ENCODE measurements at places on chromosomes 7 and 10.

DNA sequence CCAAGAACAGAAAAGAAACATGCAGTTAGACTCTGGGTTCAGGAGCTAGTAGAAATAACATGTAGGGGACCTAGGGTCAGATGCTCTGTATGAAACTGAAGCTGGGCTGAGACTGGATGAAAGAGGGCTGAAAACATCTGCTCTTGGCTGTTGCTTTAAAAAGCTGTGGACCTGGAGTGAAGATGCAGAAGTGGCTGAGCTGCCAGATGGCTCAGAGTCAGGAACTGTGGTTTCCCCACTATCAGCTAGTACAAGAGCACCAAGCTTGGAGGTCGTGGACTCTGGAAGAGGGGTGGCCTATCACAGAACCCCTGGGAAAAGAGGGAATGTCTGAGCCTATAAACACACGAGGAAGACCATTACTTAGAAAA, 5.9 kb downstream of the ADK start:
- no peak for DNase-seq

DNA sequence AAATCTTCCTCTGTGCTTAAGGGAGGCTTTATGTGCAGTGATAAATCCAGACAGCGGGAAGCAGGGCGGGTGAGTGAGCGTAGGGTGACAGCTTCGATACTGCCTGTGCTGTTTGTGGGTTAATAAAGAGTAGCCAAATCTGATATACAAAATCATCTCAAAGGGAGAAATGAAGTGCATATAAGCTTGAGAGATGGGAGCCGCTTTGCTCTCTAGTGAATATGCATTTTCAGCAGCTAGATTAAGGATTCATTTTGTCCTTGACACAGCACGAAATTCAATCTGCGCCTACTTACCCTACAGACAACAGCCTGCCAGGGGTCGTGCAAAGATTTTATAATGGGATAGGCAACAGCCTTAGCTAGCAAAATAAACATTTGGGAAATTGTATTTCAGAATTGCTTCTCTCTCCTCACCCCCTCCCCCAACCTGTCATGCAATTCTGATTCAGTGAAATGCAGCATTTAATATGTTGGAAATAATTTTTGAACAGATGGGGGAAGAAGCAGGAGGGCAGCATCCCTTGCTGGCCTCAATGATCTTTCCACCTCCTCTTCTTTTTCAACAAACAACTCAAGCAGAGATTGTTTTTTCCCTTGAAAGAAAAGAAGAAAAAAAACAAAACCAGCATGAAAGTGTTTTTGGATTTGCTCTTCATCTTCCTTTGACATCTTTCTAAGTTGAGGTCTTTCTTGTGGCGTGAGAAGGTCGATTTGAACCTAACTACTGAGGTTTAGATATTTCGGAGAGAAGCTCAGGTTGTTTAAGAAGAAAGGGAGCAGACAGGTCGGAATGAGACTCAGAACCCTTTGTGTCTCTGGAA, 117.9 kb downstream of the AOAH start:
- DNase-seq: no peak

- no peak for DNase-seq
These were observed 78.1 kb upstream of the RET start for GRCh38 chr10:42998481-42999384.

- DNase-seq: no peak
These were observed 447.3 kb upstream of the NRP1 start for GRCh38 chr10:33781606-33782395.

GRCh38 chr10:89043052-89043451, 52.5 kb downstream of the FAS start:
- no peak for DNase-seq

- no peak for DNase-seq
These were observed 35.2 kb downstream of the CYP17A1 start for GRCh38 chr10:102801978-102802377.

DNA sequence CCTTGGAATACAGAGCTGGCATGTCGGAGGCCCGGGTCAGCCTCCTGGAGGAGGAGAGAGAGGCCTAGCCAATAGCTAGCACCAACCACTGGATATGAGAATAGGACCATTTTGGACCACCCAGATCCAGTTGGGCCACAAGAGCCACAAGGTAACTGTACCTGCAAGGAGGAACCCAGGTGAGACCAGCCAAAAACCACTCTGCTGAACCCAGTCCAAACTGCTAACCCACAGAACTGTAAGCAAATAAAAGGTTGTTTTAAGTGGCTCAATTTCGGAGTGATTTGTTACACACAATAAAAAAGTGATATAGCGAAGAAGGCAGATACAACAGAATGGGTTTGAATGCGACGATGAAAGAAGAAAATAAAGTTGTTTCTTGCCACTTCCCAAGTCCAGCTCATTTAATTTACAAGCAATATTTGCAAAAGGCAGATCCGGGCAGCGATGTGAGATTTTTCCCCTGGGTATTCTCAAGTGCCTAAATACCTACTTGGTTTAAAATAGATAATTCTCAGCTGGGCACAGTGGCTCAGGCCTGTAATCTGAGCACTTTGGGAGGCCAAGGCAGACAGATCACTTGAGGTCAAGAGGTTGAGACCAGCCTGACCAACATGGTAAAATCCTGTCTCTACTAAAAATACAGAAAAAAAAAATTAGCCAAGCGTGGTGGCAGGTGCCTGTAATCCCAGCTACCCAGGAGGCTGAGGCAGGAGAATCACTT, 23.1 kb downstream of the ZNF467 start:
- DNase-seq: no peak

DNA sequence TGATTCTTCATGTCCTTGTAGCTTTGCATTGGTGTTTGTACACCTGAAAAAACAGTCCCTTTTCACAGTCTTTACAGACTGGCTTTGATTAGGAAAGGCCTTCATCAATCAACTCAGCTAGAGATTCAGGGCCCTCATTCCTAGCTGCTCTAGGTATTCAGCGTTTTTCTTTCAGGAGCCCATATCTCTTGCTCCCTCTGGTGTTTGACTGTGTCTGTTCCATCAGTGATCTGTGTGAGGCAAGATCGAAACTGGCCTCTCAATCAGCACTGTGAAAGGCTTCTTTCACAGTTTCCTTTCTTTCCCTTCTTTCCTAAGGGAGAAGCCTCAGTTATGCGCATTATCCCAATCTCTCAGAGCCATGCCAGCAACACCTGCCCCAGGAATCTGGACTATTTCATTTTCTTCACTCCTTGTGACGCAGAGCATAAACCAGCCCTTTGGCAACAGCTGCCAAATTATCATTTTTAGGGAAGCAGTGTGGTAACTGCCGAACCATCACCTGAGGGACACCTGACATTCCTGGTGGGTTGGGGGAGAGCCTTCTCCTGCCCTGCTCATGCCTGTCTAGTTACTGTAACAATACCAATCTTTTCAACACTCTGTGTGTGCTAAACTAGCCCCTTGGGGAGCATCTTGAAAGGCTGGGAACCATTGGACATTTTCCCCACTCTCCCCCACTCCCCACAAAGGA, 75.7 kb upstream of the CCDC71L start:
- DNase-seq: no peak

GRCh38 chr10:129962872-129963640, 1.0 kb downstream of the EBF3 start:
- DNase-seq: no peak

DNA sequence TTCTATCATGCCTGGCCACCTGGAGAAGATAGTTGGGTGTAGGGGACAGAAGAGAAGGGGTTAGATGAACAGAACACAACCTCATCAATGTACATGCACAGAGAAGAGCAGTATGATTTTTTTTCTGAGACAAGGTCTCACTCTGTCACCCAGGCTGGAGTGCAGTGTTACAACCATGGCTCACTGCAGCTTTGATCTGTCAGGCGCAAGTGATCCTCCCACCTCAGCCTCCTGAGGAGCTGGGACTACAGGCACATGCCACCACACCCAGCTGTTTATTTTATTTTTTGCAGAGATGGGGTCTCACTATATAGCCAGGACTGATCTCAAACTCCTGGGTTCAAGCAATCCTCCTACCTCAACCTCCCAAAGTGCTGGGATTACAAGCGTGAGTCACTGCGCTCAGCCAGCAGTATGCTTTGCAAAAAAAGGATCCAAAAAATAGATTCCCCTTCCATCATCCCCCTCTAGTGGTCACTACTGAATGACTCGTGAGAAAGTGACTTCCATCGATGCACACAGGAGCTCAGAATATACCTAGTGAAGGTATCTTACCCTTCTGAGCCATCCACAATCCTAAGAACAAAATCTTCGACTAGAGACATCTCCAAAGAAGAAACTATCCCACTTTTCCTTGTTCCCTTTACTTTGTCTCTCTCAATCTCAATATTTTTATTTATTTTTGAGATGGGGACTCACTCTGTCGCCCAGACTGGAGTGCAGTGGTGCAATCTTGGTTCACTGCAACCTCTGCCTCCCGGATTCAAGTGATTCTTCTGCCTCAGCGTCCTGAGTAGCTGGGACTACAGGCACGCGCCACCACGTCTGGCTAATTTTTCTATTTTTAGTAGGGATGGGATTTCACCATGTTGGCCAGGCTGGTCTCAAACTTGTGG, 21.0 kb downstream of the ZCWPW1 start:
- DNase-seq: no peak

DNA sequence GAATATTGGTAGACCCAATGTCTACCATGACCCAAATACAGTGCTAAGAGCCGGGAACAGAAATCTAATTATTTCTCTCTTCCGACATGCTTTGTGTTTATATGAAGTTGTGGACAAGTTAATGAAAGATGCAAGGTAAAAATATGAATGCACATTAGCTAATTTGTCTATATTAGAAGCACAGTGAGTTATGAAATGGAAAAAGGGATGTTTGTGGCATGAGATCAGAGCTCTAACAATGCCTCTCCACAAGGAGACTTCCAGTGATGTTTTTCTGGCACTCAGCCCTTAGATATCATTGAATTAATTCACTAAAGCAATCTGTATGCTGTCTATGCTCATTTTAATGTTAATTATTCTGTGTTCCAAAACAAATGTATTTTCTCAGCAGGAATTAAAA, 897.2 kb downstream of the CNTNAP2 start:
- DNase-seq: no peak

GRCh38 chr7:132390705-132391104, 185.6 kb downstream of the PLXNA4 start:
- DNase-seq: no peak

GRCh38 chr10:67487906-67488619, 207.9 kb downstream of the CTNNA3 start:
- DNase-seq: no peak

DNA sequence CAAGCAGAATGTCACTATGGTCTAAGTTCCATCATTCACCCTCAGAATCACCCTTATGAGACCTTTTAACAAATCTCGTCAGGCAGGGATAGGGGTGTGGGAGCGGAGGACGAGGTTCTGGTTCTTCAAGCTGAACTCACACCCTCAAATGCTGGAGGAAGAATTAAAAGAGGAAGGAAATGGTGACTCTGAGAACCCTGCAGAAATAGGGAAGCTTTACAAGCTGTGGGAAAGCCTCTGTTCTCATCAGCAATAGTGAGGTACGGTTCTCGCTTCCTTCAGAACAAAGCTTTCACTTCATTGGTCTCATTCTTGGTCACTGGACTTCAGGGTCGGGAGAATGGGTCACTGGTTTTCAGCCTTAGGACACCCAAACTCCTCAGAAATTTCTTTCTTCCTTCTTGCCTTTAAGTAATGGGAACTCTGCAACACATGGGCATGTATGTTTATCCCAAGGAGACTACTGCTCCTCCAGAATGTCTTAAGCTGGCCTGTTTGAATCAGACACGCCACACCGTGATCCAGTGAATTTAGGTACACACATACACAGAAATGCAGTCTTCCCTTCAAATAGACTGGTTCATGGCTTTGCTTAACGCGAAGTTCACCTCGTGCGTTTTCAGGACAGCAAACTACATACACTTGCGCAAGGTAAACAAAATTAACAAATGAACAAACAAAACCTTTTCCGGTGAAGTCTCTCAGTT, 226.0 kb downstream of the SFMBT2 start:
- DNase-seq: no peak

DNA sequence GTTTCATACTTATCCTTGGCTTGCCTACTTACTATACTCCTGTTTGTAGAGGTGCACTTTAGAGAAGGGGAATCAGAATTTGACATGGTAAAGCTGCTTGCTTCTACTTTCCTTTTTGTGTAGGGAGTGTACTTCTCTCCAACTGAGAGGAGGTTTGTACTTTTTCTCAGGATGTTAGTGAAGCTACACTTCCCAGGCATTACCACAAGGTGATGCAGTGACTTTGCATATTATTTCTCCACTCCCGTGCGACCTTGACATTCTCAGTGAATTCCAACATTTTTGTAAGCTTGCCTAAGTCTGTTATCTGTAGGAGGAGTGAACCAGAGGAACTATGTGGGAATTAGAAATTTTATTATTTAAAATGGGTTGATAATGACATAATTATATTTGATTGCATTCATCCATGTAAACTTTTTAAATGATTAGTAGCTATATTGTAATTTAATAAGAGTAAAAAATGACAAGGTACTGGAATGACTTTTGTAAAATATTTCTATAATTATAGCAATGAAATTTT, 5.2 kb downstream of the TAX1BP1 start:
- no peak for DNase-seq

GRCh38 chr10:60428387-60428737, 38.7 kb upstream of the ANK3 start:
- DNase-seq: no peak

DNA sequence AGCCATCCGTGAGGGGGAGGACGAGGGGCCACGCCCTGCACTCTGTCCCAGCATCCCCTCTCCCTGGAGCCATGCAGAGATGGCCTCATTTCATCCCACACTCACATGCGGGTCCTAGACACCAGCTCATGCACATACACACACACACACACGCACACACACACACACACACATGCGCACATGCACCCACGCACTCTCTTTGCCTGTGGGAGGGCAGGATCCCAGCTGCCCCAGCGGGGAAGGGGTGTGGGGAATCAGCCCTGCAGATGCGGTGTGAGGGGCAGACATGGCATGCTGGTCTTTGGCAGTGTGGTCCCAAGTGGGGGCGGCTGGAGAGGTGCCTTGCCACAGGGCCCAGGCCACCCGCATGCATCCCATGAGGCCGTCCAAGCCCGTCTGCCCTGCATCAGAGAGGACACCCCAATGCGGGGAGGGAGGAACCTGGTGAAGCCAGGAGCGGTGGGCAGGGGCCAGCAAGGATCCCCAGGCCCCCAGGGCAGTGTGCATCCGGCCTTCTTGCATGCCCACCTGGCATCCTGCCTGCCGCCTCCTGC, 68.1 kb downstream of the LHPP start:
- no peak for DNase-seq

DNA sequence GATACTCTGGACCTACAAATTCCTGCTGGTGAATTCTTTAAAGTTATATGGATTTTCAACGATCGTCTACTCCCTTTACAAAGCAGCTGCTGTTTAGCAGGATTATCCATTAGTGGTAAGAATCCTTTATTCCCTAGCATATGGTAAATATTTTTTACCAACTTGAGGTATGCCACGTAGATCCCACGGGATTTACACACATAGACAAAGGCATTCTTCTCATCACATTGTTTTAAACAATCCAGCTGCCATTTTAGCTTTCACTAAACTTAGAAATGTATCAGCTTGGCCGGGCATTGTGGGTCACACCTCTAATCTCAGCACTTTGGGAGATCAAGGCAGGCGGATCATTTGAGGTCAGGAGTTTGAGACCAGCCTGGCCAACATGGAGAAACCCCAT, 148.0 kb upstream of the SH2B2 start:
- no peak for DNase-seq
